ENCODE measurements at places on chromosomes 16 and 17. TPM values are rescaled to one million over a fixed set of nuclear protein-coding genes. Genes with fewer than 3 reads are reported as not detected.

KLHDC4 gene
- total RNA-seq = 28.4 TPM

NME3 gene
- 32.4 TPM for total RNA-seq

GPRC5C gene
- total RNA-seq = 0.67 TPM

ANKRD40CL gene
- not detected for total RNA-seq

PPP1R27 gene
- not detected for total RNA-seq

MBTPS1 gene
- total RNA-seq = 102 TPM

RND2 gene
- 0.10 TPM for total RNA-seq

TERB1 gene
- total RNA-seq = not detected

IL32 gene
- total RNA-seq = 101 TPM

HIRIP3 gene
- 4.4 TPM for total RNA-seq

KAT8 gene
- total RNA-seq = 40.2 TPM

TNP2 gene
- total RNA-seq = not detected

CX3CL1 gene
- 15.4 TPM for total RNA-seq

CPNE7 gene
- total RNA-seq = 7.8 TPM

PRSS21 gene
- 1.2 TPM for total RNA-seq

FMNL1 gene
- total RNA-seq = 3.0 TPM

SRCIN1 gene
- total RNA-seq = under 0.01 TPM

PIRT gene
- not detected for total RNA-seq

TPSG1 gene
- not detected for total RNA-seq

ASB16 gene
- not detected for total RNA-seq

ITGAE gene
- 21.3 TPM for total RNA-seq

COG4 gene
- total RNA-seq = 56.3 TPM

TMEM235 gene
- total RNA-seq = not detected

PLXDC1 gene
- not detected for total RNA-seq

PFN1 gene
- 560 TPM for total RNA-seq

PRR15L gene
- total RNA-seq = not detected

TP53TG3 gene
- not detected for total RNA-seq

CYTH1 gene
- 53.9 TPM for total RNA-seq
